Stimulated activated naive CD4-positive, alpha-beta T cell (primary cell): ENCODE measurements at places on chromosomes 3 and 15.

GRCh38 chr15:96582473-96582872 lies 252.0 kb downstream of the NR2F2 start:
- no peak for DNase-seq

- no peak for DNase-seq
These were observed 542.1 kb downstream of the EPHB1 start for GRCh38 chr3:135337192-135337591.

DNA sequence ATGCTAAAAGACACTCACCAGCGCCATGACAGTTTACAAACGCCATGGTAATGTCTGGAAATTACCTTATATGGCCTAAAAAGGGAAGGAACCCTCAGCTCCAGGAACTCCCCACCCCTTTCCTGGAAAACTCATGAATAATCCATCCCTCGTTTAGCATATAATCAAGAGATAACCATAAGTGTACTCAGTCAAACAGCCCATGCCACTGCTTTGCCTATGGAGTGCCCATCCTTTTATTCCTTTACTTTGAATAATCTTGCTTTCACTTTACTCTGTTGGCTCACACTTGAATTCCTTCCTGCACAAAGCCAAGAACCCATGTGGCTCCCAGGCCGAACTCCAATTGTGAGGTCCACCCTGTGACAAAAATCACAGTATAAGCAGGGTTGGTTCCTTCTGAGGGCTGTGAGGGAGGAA lies 19.1 kb upstream of the FSTL1 start:
- no peak for DNase-seq

GRCh38 chr3:152322756-152323155 lies 54.0 kb downstream of the MBNL1 start:
- DNase-seq: no peak

- DNase-seq: no peak
These were observed 72.0 kb downstream of the TFG start for GRCh38 chr3:100781301-100781700.

DNA sequence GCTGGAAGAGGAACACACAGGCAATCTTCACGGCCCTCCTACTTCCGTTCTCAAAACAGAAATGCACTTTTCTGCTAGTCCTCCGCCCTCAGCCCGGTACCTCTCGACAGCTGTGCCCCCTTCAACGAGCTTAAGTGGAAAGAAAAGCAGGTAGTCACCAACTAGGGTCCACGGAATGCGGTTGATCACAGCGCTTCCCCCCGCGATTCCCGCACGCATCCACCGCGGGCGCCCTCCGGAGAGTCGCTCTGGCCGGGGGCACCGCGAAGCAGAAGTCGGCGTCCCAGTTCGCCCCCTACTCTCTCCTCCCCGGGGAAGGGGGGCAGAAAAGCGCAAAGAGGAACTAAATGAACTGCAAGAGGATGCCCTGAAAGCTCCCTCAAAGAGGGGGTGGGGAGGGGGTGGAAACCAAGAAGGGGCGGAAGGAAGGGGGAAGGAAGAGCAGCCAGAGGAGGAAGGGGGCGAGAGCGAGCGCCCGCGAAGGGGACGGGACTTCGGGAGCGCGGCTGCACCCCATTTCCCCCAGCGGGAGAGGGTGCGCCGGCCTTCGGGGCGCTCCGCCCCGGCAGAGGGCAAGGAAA lies 738 bp downstream of the ACAP2 start:
- peak; percentile 68 for DNase-seq

DNA sequence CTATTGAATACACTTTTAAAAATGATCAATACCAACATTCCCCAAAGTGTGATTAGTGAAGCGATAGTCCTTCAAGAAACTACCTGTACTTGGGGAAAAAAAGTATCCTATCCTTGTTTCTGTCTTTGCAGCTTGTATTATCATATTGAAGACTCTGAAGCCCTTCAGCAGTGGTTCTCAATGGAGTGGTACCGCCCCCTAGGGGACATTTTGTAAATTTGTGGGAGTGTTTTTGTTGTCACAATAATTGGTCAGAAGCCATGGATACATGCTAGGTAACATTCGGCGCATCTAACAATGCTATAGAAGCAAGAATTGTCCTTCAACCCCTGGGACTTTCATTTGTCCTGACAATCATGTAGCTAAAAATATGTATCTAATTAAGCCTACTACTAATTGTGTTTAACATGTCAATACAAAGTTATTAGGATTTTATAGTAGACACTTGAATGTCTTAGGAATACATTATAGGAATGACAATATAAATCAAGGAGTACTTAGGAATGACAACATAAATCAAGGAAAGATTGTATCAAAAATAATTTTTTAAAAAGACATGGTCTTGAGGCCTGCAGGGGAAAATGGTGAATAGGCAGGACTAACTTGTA lies 53.7 kb downstream of the NMD3 start:
- DNase-seq: no peak

DNA sequence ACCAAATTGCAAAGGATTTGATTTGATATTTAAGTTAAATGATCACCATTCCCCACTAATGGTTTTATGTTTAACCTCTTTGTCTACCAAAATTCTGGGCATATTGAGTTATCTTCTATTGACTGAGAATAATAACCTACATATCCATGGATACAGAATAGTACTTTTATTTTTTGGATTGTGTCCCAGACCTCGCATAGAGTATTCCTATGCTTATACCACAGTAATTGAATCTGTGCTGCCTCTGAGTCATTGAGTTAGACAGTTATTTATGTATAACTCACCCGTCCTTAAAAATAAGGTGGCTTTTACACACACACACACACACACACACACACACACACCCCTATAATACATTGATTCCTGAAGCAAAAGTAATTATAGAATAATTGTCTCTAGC lies 690.1 kb upstream of the BCHE start:
- DNase-seq: no peak

DNA sequence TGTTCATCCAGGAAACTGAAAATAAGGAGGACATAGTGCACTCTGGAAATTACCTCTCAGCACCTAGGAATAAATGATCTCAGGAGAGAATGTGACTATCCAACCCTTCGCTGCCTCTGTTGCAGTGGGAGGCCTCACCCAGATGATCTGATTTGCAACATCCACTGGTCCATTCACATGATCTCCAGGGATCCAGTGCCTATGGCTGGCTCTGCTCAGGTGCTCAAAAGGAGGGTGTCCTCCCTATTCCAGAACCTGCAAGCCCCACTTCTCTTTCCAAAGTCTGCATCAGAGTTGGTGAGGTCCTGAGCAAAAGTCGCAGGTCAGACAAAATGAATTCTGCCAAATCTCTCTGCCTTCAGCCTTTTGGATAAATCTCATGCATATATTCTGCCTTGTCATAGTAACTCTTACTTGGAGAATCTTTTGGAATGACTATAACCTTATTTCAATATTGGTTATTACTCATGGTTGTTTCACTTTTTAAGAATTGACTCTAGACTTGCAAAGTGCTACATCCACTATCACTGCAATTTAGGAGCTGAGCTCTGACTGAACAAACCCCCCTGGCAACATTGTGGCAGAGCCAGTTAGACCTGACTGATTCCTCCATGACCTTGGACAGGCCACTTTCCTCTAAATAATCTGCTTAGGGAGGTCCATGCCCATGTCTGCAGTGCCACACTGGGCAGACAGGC lies 295.1 kb downstream of the EPHB1 start:
- no peak for DNase-seq

- DNase-seq: no peak
These were observed 63.9 kb downstream of the NEO1 start for GRCh38 chr15:73116164-73116563.

DNA sequence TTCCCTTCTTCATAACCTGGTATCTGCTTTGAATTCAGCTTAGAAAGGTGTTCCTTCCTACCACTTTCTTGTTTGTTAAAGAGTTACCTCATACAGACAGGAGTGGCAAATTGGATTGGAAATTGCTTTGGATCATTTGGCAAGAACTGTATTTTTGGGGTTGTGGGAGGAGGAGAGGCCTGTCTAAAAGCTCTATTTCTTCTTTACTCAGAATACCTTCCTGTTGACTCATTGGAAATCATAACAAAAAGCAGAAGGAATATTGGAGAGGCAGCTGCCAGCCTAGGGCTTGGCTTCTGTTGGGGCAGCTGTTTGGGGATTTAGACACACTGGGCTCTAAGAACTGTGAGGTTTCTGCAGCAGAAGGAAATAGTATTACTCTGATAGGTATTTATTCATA lies 14.2 kb downstream of the IQGAP1 start:
- no peak for DNase-seq

- DNase-seq: no peak
These were observed 2.5 kb upstream of the HTR3C start for GRCh38 chr3:184050217-184050847.

DNA sequence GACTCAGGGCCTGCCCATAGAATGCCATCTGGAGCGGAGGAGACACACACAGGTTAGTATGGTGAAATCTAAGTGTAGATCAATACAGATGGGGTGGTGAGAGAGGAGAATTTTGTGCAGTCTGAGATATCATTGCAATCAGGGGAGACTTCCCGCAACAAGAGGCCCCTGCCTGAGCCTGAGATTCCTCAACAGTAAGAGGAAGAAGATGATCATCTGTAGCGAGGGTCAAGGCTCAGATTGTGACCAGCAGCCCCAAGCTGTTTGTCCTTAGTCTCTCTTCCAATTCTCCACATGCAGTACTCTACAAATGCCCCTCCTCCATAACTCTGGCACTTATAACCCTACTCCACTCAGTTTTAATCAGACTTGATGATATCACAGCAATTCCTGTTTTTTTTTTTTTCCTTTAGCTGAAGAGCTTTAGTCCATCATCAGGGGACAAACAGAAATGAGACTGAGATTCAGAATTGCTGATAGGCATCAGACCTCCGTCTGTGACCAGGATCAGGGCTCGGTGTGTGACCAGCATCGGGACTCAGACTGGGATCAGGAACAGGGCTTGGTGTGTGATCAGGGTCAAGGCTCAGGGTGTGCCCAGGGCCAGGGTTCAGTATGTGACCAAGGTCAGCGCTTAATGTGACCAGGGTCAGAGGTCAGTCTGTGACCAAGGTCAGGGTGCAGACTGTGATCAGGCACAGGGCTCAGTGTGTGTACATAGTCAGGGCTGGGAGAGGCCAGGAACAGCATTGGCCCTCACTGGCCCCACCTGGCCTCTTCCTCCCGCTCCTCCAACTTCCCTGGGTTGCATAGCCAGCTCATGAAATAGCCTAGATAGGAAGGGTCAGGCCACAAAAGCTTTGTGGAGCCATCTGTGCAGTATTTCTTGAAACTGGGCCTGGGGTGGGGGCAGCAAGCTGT lies 14.1 kb downstream of the LOXL1 start:
- DNase-seq: no peak

DNA sequence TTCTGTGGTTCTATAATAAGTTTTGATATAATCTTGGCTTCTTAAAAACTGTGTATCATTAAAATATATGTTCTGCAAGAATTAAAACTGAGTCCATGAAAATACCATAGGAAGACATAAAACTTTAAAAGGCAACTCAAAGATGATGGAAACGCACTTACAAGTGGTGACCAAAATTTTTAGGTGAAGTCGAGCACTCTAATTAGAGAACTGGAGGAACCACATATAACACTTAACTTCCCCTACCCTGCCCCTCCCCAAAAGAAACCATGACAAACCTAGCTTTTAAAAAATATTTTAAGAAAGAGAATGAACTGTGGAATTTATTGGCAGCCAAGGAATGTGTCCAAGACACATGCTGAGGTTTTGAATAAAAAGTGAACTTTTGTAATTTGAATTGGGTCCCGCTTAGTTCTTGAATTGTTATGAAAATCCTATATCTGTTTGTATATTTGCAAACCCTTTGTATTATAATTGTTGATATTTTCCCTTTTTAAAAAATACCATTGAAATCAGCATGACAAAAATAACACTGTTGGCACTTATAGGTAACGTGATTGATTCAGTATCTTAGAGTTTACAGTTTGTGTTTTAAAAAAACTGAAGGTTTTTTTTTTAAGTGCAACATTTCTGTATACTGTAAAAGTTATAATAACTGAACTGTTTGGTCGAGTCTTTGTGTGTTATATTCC lies 7.7 kb downstream of the NR2F2 start:
- DNase-seq: no peak

GRCh38 chr3:125389282-125389681 lies 14.2 kb upstream of the ZNF148 start:
- no peak for DNase-seq

DNA sequence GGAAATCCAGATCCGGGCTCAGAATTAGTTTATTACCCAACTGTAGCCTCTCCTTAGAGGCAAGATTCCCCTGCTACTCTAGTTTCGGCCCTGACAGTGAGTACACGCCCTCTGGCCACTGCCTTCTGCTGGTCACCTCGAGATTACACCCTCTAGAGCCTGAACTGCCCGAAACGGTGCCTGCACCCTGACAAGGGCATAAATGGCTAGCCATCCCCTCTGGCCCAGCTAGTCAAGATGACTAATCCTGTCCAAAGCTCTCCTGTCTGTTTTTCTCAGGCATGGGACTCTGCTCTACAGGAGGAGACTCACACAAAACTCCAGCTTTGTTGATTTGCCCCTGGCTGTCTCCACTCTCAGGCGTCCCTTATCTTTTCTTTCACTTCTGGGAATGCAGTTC lies 150.5 kb upstream of the UBE2E2 start:
- no peak for DNase-seq
